BJ (cell line): ENCODE measurements at places on chromosomes 3 and 15.

- DNase-seq = no peak
These were observed 473.6 kb downstream of the MCTP2 start for GRCh38 chr15:94704946-94705345.

DNA sequence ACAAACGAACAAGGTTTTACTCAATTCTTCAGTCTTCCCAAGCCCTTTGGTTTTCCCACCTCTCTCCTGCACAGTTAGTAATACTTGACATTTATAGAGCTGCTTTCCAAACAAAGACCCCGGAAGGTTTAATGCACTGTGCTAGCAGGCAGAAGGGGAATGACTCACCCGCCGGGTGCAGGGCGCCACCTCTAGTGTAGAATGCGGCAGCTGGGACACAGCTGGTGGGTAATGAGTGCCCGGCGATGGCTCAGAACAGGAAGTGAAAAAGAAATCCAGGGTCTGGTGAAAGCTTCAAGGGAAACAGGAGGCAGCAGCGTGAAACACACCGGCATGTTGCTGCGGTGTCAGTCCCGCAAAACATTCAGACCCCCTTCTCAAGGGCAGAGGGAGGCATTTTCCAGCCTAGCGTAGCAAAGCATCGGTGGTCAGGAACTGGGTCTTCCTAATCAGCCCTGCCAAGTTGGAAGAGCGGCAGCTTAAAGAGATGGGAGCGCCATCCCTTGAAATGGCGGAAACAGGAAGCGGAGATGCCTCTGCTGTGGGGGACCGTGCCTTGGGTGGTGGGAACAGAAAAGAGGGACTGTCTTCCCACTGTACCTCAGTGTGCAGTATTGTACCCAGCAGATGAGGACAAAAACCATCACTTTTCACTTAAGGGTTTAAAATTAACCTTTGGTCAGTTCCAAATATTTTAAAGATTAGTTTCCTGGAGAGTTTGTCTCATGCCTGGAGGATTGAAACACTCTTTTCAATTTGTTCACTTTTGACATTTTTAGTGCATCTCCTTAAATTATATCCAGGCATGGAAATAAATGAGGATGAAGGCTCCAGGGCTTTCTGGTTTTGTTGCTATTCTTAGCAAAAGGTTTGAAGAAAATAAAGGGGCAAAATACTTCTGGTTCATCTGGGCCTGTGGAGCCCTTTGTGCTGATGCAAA, 160.7 kb upstream of the MCTP2 start:
- DNase-seq = peak; percentile 24

DNA sequence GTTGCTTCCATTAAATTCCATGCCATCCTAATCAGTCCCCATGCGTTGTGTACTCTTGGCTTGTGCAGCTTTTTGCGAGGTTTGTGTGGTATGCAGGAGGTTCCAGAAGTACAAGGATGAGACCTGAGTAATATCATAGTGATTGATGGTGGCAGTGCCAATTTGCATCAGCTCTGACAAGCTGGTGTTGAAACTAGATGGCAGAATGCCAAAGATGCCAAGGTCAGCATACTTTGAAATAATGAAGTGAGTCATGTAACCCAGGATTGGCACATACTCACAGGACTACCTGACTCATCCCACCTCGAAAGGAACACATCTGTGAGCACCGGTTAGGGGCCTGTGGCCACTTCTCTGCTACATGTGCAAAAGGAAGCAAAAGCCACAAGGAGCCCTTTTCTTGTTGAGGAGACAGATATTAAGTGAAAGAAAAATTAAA, 14.3 kb downstream of the KAT2B start:
- DNase-seq = no peak

DNA sequence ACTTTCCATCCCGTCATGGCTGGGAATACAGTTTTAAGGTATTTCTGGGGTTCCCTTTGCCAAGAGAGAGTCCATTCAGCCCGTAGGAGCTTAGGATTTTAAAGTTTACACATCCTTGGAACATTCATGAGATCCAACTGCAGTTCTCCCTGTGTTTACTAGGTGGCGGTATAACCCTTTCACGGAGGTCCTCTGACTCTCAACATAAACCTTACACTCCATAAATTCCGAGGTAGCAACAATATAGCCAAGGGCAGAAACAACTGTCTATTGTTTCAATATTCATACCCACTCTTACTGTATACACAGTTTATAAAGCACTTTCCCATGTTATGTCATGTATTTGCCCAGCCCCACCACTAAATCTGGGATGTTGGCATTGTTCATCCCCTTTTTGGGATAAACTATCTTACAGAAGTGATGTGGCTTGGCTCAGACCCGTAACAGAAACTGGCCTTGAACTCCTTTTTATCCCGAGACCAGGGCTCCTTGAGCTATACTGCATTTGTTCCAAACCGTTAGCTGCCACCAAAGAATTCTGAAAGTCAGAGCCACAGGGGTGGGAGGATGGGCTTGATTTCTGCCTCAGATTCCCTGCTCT, 69.2 kb upstream of the COL6A5 start:
- DNase-seq = no peak

DNA sequence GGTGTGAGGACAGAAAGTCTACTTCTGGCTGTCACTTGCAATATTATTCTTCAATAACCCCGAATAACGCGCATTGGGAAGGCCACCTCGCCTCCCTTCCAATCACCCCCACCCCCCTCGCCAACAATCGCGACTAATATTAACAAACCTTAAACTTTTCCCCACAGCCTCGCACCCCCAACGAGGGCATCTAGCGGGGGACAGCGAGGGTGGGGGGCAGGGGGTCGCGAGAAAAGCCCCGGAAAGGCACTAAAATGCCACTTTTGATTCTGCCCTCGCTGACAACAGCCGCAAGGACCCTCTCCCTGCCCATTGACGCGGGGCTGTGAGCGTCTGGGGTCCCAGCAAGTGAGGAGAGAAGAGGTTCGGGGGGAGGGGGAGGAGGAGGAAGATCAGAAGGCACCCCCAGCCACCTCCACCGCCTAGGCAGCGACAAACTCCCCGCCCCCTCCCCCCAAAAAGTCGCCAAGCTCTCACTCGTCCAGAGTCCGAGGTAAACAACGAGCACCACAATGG, 868 bp downstream of the SATB1 start:
- DNase-seq = no peak

DNA sequence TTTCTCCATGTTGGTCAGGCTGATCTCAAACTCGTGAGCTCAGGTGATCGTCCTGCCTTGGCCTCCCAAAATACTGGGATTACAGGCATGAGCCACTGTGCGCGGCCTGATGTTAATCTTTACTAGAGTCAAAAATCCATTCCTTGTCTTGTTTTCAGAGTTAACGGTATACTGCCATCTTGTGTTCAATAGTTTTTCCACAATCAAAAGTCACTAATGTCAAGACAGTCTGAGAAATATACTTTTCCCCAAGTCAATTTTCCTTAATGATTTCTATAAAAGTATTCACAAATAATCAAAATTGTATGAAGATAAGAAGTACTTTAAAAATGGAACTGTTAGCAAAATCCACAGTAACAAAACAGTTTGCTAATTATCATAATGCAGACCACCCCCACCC, 8.5 kb downstream of the CRBN start:
- DNase-seq = no peak

DNA sequence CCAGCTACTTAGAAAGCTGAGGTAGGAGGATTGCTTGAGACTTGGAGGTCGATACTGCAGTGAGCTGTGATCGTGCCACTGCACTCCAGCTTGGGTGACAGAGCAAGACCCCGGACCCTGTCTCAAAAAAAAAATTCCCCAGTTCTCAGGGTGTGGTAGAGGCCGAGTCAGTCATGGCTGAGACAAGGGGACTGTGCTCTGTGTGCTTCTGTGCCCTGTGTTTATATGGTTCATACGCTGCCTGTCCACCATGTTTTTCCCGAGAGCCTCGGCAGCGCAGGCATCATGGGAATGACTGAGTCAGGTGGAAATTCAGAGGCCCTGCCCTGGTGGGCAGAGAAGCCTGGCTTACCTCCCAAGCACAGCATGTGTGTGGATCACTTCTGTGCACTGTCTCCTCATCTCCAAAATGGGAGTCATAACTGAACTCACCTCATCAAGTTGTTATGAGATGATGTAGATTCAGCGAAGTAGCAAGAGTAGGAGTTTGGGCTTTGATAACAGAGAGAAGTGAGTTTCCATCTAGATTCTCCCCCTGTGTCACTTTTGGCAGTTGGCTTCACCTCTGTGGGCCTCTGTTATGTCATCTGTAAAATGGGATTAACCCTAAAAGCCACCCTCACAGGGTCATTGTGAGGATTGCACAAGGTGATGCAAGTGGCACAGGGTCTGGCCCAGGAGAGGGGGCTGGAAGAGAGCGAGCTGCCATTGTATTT, 56.9 kb downstream of the FLNB start:
- no peak for DNase-seq

- DNase-seq = no peak
These were observed 99.3 kb upstream of the CHRNA7 start for GRCh38 chr15:31930967-31931366.

DNA sequence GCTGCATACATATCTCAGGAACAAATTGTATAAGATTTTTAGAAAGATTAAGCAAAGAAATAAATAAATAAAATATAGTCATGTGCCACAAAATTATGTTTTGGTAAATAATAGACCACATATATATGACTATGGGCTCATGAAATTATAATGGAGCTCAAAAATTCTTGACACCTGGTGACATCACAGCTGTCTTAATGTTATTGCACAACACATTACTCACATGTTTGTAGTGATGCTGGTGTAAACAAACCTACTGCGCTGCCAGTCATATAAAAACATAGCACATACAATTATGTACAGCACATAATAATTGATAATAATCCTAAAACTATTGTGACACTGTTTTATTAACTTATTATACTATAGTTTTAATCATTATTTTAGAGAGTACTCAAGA, 1159.1 kb downstream of the SI start:
- DNase-seq = no peak
